Activated CD4-positive, alpha-beta T cell treated with anti-CD3 and anti-CD28 coated beads for 36 hours (primary cell): ENCODE measurements at places on chromosomes 5 and 9.

DNA sequence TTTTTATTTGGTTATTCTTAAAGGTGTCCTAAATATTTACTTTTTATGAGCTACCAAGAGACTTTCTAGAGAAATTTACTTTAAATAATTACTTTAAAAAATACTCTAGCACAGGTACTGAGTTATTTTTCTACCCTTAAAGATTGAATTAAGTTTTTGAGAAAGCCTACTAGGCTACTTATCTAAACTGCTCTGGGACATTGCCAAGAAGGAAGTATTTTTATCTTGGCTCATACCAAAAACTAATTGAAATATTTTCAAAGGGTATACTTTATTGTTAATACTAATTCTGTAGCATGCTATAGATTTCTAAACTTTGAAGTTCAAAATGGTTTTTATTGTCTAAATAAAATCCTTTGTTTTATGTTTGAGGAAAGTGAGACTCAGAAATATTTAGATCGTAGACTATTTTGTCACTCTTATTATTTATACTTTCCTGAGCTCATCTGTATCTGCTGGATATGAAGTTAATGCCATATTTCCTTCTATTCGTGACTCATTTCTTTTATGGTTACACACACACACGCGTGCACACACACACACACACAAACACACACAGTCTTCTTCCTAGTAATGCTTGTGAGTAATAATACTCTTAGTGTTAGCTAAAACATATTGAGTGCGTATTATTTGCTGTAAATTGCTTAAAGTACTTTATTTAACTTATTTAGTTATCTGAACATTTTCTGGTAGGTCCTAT is 89.5 kb downstream of the MAN2A1 start:
- peaks cover 8% of the 10 kb centered on the region for H3K4me1 ChIP-seq
- H3K4me3 ChIP-seq: no peak overlapping the region
- no peak overlapping the region for H3K27ac ChIP-seq

GRCh38 chr5:41004931-41005330 is 66.2 kb downstream of the MROH2B start:
- H3K27me3 ChIP-seq: peaks cover 3% of the 10 kb centered on the region
- DNase-seq: no peak
- no peak overlapping the region for H3K4me3 ChIP-seq
- H3K36me3 ChIP-seq: no peaks in the 10 kb centered on the region
- H3K27ac ChIP-seq: no peak overlapping the region
- H3K4me1 ChIP-seq: no peaks in the 10 kb centered on the region

GRCh38 chr9:123418052-123418430 is 62.0 kb downstream of the CRB2 start:
- H3K4me1 ChIP-seq: no peaks in the 10 kb centered on the region
- H3K4me3 ChIP-seq: no peak overlapping the region
- H3K27ac ChIP-seq: no peak overlapping the region
- no peaks in the 10 kb centered on the region for H3K27me3 ChIP-seq

DNA sequence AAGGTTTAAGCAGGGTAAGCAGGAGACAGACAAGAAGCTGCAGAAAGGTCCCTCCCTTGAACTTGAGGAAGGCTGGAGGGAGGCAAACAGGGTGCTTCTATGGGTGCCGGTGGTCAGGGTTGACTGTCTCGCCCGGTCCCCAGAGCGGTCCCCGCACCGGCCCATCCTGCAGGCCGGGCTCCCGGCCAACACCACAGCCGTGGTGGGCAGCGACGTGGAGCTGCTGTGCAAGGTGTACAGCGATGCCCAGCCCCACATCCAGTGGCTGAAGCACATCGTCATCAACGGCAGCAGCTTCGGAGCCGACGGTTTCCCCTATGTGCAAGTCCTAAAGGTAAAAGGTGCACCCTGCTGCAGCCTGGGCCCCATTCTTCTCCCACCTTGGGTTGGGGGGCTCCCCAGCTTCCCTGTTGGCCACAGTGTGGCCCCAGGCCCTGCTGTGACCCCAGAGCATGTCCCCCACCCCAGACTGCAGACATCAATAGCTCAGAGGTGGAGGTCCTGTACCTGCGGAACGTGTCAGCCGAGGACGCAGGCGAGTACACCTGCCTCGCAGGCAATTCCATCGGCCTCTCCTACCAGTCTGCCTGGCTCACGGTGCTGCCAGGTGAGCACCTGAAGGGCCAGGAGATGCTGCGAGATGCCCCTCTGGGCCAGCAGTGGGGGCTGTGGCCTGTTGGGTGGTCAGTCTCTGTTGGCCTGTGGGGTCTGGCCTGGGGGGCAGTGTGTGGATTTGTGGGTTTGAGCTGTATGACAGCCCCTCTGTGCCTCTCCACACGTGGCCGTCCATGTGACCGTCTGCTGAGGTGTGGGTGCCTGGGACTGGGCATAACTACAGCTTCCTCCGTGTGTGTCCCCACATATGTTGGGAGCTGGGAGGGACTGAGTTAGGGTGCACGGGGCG is 5.7 kb downstream of the FGFR4 start:
- peaks cover 6% of the 10 kb centered on the region for H3K27me3 ChIP-seq
- no peaks in the 10 kb centered on the region for H3K36me3 ChIP-seq

DNA sequence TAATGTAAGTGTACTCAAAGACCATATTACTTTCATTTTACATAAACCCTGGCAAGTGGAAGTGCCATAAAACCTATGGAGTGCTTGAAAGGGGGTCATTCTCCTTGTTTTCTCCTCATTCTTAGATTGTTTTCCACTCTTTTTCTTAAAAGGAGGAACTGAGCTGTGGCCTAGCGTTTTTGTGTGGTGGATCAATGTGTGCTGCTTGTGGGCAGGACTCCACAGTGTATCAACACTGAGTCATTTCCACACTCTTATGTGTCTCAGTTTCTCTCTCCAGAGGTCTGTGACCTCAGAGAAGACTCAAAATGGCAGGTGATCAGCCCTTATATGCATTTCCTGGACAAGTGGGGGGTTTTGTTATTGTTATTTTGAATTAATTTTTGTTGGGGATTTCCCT is 516.1 kb upstream of the CDH10 start:
- H3K27me3 ChIP-seq: no peaks in the 10 kb centered on the region
- H3K36me3 ChIP-seq: no peaks in the 10 kb centered on the region
- no peak overlapping the region for H3K4me3 ChIP-seq
- H3K4me1 ChIP-seq: no peaks in the 10 kb centered on the region

GRCh38 chr9:89421595-89421994 is 76.3 kb downstream of the SEMA4D start:
- H3K27ac ChIP-seq: peak overlapping the region; percentile 88
- peaks cover 74% of the 10 kb centered on the region for H3K36me3 ChIP-seq
- peak; percentile 77 for DNase-seq
- H3K4me1 ChIP-seq: peaks cover 99% of the 10 kb centered on the region
- no peaks in the 10 kb centered on the region for H3K27me3 ChIP-seq

DNA sequence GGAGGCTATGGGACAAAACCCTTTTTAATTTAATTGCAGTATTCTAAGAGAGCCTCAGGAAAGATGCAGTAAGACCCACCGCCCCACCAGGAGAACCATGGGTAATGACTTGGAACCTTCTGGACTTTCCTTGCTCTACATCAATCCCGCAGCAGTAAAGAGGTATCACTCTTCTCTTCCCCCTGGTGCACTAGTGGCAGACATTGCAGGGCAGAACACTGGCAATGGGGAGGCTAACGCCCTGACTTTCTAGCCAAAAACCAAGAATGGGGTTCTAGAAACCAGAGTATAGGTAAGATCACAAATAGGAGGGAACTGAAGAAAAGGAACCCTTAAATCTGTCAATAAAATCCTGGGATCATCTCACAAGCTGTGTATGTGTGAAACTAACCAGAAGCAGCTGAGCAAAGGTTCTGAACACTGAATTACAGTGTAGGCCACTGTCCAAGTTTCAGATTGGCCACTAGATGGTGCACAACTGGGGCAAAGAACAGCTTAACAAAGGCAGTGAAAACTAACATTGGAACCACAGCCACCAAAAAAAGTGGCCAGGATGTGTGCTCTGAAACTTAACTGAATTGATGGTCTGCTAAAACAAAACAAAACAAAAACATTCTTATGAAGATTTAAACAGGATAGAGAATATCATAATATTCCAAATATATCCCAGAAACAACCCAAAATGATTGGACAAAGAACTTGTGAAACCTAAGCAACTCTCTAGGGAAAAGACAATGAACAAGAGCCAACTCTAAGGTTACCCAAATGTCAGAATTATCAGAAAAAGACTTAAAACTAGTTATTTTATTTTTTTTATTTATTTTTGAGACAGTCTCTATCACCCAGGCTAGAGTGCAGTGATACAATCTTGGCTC is 6.6 kb upstream of the FAM151B start:
- peaks cover 16% of the 10 kb centered on the region for H3K36me3 ChIP-seq
- H3K4me3 ChIP-seq: no peak overlapping the region
- no peaks in the 10 kb centered on the region for H3K4me1 ChIP-seq
- peak; percentile 60 for DNase-seq
- no peak overlapping the region for H3K27ac ChIP-seq

- no peak for DNase-seq
- H3K4me3 ChIP-seq: no peak overlapping the region
- peaks cover 12% of the 10 kb centered on the region for H3K27me3 ChIP-seq
- H3K27ac ChIP-seq: no peak overlapping the region
- no peaks in the 10 kb centered on the region for H3K4me1 ChIP-seq
- no peaks in the 10 kb centered on the region for H3K36me3 ChIP-seq
Observed at GRCh38 chr9:124137009-124137943, 120.5 kb upstream of the NEK6 start.

- no peaks in the 10 kb centered on the region for H3K27me3 ChIP-seq
- no peak overlapping the region for H3K4me3 ChIP-seq
- no peak for DNase-seq
- H3K36me3 ChIP-seq: no peaks in the 10 kb centered on the region
Observed at GRCh38 chr5:20347334-20347733, 359.3 kb upstream of the CDH18 start.

DNA sequence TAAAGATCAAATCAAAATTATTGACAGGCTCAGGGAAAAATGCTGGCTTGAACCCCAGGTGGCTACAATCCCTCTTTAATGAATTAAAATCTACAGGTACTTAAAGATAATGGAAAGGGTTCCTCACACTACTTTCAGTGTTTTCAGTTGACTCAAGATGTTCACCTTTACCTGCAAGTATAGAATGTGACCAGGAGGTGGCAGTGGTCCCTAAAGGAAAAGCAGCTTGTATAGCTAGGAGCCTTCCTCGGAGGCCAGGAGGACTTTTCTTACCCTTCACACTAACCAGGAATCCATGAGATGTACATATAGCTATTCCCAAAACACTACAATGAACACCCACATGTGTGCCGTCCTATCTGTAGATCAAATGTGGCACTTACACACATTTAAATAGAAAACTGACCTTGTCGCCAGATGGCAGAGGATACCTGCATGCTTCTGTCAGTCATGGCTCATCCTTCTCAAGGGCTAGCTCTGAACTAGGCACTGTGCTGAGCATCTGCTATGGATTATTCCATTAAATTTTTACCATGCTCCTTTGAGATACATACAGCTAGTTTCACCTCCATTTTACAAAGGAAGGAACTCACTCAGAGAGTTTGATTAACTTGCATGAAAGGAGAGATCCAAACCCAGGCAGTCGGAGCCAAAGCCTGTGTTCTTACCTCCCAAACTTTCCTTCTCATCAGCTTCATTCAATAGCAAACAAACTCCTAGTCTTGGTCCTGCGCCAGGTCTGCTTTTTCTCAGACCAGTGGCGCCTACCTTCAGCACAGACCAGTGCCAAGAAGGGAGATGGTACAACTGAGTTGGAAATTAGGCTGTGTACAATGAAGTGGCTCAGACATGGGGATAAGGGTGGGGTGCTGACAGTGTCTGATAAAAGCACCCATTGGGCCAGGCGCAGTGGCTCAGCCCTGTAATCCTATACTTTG is 24.5 kb downstream of the C9orf152 start:
- no peaks in the 10 kb centered on the region for H3K36me3 ChIP-seq
- no peak overlapping the region for H3K27ac ChIP-seq
- H3K4me3 ChIP-seq: no peak overlapping the region
- peak; percentile 77 for DNase-seq
- peaks cover 2% of the 10 kb centered on the region for H3K4me1 ChIP-seq

DNA sequence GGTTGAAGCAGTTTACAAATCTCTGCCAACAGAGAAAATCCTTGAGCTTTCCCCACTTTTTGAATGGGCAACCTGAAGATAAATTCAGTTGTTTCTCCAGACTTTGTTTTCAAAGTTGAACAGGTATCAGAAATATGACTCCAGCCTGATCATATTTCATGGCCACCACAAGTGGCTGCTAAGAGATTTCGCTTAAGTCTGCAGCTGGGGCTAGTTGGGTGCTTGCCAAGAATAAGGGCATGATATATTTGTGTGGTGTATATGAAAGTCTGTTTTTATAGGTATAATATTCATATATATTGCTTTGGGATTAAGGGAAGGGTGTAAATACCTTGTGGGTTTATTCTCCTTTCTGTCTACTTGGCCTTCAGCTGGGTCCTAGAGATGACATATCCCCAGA is 168.4 kb upstream of the GDNF start:
- H3K36me3 ChIP-seq: no peaks in the 10 kb centered on the region
- no peaks in the 10 kb centered on the region for H3K4me1 ChIP-seq
- H3K27me3 ChIP-seq: peaks cover 2% of the 10 kb centered on the region

DNA sequence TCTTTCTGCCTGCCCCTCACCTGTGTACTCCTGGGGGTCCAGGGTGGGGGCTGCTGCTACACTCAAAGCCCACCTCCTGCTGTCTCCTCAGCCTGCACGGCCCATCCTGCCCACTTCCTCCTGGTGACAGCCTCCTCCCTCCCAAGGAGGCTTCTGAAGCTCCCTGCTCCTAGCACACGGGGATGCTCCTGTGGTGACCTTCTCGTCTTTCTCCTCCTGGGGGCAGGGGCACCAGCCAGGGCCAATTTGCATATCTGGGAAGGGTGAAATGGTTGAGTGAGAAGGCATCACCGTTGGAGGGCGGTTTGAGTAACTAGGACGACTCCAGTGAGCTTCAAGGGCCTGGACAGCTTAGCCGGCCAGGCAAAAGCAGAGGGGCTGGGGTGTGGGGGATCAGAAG is 51.9 kb upstream of the COL5A1 start:
- no peak overlapping the region for H3K4me3 ChIP-seq
- H3K27ac ChIP-seq: no peak overlapping the region
- peaks cover 8% of the 10 kb centered on the region for H3K27me3 ChIP-seq
- H3K36me3 ChIP-seq: no peaks in the 10 kb centered on the region
- DNase-seq: no peak

DNA sequence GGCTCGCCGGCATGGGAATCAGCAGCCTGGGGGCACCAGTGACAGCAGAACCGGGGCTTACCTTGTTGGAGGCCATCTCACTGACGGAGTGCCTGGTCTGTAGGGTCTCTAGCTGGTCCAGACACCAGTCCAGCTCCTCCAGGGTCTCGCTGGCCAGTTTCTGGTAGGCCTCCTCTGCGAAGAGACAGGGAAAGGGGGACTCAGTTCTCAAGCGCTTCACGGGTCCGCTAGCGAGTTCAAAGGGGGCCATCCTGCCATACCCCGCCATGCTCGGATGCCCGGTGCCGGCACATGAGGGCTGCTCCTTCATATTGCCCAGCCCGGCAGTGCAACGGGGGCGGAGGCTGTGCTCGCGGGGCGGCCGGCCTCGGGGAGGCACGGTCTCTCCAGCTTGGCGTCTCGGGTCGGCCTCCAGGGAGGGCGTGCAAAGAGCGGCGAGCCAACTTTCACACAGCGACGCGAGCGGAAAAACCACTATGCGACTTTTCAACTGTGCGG is 456.0 kb downstream of the RAB3C start:
- H3K36me3 ChIP-seq: peaks cover 47% of the 10 kb centered on the region
- H3K27ac ChIP-seq: peak overlapping the region; percentile 88
- peak overlapping the region; percentile 86 for H3K4me3 ChIP-seq
- H3K4me1 ChIP-seq: peaks cover 40% of the 10 kb centered on the region
- H3K27me3 ChIP-seq: no peaks in the 10 kb centered on the region

GRCh38 chr5:124697933-124698591 is 48.4 kb downstream of the ZNF608 start:
- H3K4me1 ChIP-seq: no peaks in the 10 kb centered on the region
- DNase-seq: no peak
- no peaks in the 10 kb centered on the region for H3K36me3 ChIP-seq
